Suprapubic skin (tissue), 4 donors: ENCODE measurements at places on chromosomes 6 and 20. TPM values are rescaled to one million over a fixed set of nuclear protein-coding genes. Genes with fewer than 3 reads are reported as not detected.

The FOXQ1 gene
- total RNA-seq: 78.0 TPM

The NINL gene
- 2.8 TPM for total RNA-seq

The ABHD16B gene
- not detected for total RNA-seq

The PDYN gene
- not detected for total RNA-seq

The SIRPB2 gene
- 0.87 TPM for total RNA-seq

The HSPA1L gene
- 1.6 TPM for total RNA-seq

The ADGRB3 gene
- 1.1 TPM for total RNA-seq

The SEL1L2 gene
- total RNA-seq: not detected

The PLN gene
- total RNA-seq: 1.5 TPM

The APCDD1L gene
- total RNA-seq: 0.23 TPM

The GABRR1 gene
- total RNA-seq: not detected

DNA sequence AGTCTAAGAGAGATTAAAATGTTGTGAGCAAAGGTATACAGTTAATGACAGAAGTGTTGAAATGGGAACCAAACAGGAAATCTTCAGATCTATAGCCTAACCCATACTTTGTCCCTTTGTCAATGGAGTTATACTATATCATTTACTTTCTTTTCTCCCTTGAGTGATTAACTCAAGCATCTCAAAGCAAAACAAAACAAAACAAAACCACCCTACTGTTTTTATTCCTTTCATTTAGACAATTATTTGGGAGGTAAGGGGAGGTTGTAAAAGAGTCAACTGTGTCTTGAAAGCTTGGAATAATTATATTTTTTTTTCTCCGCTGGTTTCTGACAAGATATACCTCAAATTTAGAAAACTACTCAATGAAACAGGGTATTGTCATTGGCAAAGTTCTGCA, 139.8 kb upstream of the HMGN3 start:
- DNase-seq: no peak

DNA sequence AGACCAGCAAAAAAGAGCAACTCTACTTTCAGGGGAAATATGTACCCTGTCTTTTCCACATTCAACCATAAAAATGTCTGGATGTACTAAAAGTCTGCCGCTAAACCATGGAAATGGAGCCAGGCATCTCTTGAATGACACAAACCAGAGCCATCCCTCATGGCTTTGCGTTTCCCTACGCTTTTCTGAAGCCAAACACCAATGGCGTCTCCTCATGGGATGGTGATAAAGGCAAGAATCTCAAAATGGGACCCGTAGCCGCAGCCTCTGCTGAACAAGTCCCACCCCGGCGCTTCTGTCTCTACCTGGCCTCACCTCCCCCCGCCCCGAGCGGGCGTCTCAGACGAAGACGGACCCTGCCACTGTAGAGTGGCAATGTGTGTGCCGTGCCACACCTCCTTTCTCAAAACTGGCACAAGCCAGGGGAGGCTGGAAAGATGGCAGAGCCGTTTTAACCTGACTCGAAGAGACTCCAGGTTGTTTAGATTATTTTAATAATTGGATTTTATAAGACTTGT, 80.3 kb upstream of the AFDN start:
- no peak for DNase-seq

DNA sequence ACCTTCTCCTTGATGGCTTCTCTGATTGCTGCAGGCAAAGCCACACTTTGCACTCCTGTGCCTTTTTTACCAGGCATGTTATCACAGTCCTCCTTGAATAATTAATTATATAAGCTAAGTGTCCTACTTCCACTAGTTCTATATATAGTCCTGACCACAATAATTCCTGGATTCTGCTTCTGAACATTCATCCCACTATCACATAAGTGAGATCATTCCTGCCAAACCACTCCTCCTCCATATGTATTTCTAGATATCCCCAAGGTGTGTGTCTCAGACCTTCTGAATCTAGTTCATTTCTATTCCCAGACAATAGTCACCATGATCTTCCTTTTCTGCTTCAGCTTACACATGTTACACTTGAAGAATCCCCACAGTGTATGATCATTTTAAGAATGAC, 1237.5 kb upstream of the MAP3K7 start:
- no peak for DNase-seq

GRCh38 chr6:71544028-71544427, 255.4 kb downstream of the OGFRL1 start:
- DNase-seq: no peak

DNA sequence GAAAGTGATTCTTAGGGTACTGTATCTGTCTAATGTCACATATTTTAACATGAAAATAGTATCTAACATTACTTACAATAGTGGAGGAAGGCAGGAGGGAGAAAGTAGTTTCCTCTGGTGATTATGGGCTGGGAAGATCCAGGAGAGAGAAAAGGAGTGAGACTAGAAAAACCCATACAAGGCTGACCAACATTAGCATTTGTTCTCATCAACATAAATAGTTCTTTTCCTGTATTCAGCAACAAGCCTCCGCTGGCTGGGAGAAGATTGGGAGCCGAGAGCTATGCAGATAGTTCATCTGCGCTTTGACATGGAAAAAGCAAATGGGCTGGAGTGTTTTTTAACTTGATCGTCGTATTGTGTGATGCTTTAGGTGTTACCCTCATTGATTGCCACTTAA, 239.4 kb downstream of the PHACTR1 start:
- DNase-seq: no peak

GRCh38 chr20:9256393-9256792, 187.5 kb downstream of the PLCB4 start:
- DNase-seq: no peak

DNA sequence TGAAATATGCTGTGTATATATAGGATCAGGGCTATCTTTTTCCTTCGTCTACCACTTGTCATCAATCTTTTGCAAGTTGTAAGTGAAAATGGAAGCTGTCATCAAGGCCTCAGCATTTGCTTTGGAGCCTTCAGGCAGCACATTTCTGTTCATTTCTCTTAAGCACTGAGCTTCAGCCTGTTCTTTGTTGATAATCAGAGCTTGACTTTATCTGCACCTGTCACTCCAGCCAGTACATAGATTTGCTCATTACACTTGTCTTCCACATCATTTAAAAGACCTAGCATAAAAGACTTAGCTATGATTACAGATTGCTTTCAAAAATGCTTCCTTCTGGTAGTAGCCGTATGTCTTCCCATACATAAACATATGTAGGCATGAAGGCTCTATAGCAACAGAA, 189.8 kb upstream of the GRIK2 start:
- DNase-seq: no peak

DNA sequence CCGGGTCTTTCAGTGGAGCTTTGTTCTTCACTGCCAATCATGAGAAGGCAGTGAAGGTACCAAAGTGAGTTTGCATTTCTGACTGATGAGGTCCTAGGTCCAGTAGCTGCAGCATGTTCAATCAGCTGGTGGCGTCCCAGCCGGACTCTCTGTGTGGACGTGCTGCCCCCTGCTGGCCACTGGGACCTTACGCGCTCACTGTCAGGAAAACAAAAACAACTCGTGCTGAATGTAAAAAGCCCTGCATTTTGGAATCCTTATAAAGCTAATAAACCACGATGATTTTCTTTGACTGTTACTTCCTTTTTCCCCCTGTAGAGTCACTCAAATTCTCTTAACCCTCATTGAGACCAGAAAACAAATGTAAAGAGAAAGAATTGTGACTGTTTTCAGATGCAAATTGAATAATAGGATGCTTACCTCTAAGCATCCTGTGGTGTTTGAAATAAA, 4.9 kb upstream of the CD24 start:
- peak; percentile 90 for DNase-seq

DNA sequence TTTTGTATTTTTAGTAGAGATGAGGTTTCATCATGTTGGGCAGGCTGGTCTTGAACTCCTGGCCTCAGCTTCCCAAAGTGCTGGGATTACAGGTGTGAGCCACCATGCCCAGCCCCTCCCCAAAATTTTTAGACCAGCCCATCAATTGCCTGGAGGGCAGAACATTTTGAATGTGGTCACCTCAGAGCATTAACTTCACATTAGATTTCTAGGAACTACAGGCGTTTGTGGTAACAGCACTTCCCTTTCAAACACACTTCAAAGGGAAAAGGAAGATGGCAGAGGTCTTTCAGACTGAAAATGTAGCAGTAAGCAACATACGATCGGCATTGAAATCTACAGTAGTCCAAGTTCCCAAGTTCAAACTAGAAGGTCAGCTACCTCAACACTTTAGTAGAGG, 12.3 kb upstream of the SLA2 start:
- DNase-seq: no peak

GRCh38 chr6:7529141-7529540, 12.3 kb upstream of the DSP start:
- no peak for DNase-seq

DNA sequence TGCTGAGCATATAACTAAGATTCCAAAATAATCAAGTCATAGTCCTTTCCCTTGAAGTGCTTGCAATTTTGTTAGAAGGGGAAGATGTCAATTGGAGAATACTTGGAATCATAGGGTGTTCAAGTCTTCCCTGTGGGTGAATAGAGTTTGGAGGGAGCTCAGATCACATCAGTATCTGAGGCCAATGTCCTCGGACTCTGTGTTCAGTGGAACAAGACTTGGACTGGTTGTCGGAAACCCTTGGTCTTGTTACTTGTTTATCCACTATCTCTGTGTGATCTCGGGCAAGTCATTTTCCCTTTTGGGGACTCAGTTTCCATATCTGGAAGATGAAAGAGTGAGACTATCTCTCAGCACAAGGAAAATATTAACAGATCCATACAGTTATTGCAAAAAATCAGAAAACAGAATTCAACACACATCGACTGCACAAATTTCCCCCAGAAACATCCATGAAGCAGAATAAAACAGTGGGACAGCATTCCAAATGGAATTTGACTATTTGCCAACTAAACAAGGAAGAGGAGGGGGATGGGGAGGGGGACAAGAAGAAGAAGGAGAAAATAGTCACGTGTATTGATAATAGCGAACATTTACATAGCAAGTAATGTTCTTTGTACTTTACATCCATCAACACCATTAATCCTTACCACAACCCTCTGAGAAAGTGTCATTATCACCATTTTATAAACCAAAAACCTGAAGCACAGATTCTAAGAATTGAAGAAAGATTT, 3.9 kb upstream of the EDEM2 start:
- no peak for DNase-seq

DNA sequence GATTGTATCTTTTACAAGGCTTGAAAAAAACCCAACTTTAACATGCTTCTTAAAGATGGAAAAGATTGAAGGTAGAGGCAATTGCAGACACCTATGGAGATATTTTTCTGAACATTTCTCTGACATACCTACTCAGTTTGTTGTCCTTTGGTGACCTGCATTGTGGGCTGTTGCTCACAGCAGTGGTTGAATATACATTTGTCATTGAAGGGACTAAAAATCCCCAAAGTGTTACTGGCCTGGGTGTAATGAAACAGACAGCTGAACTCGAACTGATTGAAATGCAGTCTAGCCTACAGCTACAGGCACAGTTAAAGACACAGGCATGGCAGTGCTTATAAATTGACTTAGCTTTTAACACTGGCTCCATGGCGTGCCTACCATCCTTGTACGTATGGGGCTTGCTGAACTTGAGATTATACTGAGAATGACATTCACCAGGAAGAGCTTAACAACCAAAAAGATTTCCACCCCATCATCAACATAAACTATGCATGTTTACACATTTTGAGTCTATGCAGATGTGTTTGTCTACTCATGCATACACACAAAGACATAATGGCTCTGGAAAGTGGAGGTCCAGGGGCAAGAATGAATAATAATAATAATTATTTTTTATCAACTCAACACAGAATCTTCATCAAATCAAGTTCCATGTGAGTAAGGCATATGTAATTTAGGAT, 83.2 kb upstream of the NOX3 start:
- no peak for DNase-seq

DNA sequence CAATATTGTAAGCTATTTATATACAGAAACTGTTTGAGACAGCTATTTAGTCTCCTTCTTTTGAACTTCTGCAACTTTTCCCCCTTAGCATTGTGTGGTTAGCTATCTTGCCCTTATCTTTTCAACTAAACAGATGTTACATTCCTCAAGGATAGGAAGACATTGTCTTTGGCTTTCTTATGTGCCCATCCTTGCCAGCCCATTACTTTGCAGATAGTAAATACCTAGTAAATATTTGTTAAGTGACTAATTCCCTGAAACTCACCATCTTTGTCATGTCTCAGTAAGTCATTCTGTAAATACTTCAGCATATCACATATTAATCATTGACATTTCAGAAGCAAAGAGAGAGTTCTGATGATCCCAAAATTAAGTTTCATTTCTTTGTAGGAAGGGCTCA, 69.1 kb upstream of the FLRT3 start:
- no peak for DNase-seq

DNA sequence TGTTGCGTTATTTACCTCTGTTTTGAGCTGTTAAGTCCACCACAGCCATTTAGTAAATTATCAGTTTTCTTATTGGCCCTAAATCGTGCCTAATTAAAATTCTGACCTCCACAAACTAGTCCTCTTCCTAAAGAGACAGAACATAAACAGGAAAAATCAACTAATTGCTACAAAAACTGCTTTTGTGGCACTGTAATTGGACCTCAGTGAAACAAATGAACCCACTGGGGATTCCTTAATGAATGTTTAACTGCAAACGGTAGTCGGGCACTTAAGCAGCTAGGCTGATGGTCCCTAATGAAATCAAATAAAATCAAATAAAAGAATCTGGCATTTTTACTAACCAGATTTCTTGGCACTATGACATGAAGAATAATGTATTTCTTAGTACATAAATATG, 513.4 kb upstream of the SLC35B3 start:
- no peak for DNase-seq

DNA sequence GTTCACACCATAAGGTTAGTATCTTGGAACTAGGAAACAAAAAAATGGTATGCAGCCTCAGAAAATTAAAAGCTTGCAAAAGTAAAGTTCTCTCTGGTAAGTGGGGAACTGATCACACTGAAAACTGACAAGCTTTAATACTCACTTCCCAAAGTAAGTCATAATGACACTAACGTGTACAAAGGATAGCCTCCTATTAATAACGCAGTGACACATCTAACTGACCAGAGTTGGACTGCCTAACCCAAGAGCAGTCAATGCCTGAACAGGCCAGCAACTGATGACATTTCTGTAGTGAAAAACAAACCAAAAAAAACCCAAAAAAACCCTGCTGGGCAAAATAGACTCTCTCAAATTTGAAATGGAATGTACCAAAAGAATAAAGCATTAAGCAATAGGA, 30.7 kb downstream of the CHD6 start:
- DNase-seq: no peak

- DNase-seq: no peak
These were observed 643.8 kb downstream of the RFPL4B start for GRCh38 chr6:112990971-112991370.

DNA sequence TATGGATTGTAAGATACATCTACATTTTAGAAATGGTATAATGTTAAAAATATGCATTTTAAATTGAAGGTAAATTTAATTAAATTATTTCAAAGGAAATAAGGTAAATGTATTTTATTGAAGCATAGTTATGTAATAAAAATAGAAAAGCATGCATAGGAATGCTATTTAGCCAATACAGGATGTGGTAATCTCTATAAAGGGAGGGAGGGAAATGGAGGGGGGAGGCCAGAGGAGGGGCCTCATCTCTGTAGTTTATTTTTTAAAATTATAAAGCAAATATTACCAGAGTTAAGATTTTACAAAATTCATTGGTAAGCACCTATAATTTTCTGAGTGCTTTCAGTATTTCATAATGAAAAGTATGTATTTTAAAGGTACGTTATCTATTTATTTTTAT, 27.2 kb downstream of the SLC16A10 start:
- DNase-seq: no peak

GRCh38 chr20:18750735-18751134, 62.8 kb upstream of the SCP2D1 start:
- no peak for DNase-seq

- DNase-seq: no peak
These were observed 24.8 kb downstream of the SPACA1 start for GRCh38 chr6:88072462-88072861.
